Umbilical cord (tissue), 2 donors: ENCODE measurements at places on chromosomes 13 and 19. TPM values are rescaled to one million over a fixed set of nuclear protein-coding genes. Genes with fewer than 3 reads are reported as not detected.

GRCh38 chr19:33832633-33833032, 36.0 kb downstream of the KCTD15 start:
- DNase-seq = no peak

DNA sequence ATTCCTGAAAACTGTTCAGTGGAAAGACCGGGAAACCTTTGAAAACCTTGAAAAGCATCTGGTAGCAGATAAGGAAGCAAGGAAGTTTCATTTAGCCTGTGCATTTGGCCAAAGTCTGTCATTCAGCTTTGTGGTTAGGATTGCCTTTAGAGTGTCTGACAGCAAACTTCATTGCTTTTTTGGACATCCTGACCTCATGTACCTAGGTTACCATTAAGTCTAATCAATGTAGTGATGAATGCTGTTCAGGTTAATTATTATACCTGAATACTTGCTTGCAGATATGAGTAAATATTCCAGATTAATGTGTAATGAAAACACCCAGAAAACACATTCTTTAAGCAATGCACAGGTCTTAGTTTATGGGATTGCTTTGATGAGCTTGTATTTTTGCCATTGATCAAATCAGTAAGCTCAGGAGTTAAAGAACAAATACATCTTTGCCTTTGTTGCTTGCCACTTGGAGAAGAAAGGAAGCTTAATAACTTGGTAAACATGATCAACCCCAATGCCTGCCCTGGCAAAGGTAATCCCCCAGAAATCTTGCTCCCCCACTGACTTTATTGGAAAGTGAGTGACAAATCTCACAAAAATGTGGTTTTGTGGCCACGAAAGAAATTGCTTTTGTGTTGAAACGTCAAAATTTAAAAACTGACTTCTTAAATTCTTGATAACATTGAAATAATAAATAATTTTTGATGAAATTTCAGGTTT, 87.4 kb downstream of the SLC15A1 start:
- DNase-seq = no peak

DNA sequence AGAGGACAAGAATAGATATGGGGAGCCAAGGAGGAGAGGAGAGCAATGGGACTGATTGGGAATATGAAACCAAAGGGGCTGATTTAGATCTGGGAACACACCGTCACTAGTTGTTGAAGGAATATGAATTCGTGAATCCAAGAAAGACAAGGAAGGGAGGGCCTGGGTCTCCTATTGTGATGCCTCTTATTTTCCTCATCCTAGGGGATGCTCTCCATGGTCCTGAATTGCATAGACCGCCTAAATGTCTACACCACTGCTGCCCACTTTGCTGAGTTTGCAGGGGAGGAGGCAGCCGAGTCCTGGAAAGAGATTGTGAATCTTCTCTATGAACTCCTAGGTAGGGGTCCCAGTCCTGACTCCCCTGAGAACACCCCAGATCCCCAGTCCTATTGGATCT, 21.5 kb downstream of the RYR1 start:
- peak; percentile 28 for DNase-seq

DNA sequence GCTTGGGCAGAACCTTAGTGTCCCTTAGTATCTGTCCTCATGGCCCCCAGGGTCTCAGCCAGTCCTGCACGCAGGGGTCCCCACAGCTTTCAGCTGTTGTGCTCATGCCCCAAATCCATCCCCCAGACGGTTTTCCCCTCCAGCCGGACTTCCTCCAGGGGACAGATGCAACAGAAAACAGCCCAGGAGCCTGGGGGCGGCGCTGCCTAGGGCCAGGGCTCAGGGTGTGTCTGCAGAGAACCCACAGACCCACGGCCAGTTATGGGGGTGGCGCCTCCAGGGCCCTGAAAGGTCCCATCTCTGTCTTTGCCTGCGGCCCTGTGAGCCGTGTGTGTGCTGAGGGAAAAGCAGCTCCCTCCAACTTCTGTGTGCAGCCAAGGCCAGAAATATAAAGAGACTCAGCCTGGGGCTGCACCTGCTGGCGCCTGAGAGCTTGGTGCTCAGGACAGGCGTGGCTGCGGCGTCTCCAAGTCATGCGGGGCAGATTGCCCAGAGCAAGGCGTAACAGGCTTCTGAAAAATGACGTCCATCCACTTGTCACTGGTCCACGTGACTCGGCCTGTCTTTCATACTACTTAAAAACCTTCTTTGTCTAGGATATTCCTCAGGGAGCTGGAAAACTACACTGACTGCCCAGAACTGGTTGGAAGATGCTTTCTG, 22.1 kb upstream of the F7 start:
- DNase-seq = peak; percentile 7

The AP1M2 gene
- 8.2 TPM for total RNA-seq

The PSG11 gene
- 3.9 TPM for total RNA-seq

The ZNF480 gene
- 12.3 TPM for total RNA-seq
